ENCODE measurements at places on chromosomes 13 and 19.

DNA sequence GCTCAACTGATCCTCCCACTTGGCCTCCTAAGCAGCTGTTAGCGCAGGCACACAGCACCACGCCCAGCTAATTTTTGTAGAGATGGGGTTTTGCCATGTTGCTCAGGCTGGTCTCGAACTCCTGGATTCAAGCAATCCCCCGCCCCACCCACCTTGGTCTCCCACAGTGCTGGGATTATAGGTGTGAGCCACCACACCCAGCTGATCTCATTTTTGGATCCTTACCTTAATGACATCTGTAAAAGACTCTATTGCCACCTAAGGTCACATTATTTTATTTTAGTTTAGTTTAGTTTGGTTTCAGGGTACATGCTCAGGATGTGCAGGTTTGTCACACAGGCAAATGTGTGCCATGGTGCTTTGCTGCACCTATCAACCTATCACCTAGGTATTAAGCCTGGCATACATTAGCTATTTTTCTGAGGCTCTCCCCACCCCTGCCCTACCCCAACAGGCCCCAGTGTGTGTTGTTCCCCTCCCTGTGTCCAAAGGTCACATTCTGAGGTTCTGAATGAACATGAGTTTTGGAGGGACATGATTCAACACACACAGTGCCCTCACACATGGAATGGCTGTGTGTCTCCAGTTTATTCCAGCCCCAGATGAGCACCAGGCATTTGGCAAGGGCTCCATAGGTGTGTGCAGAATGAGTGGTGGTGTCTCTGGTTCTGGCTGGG lies 1.3 kb downstream of the OR10H5 start:
- H3K4me3 ChIP-seq, result no peak overlapping the region
- DNase-seq, result no peak
- H3K27ac ChIP-seq, result no peak overlapping the region
- peaks cover 5% of the 10 kb centered on the region for H3K27me3 ChIP-seq
- H3K36me3 ChIP-seq, result no peaks in the 10 kb centered on the region

- no peak overlapping the region for H3K27ac ChIP-seq
- H3K36me3 ChIP-seq, result peaks cover 12% of the 10 kb centered on the region
- no peaks in the 10 kb centered on the region for H3K27me3 ChIP-seq
- H3K4me1 ChIP-seq, result peaks cover 34% of the 10 kb centered on the region
- H3K4me3 ChIP-seq, result no peak overlapping the region
- DNase-seq, result peak; percentile 61
Measured at GRCh38 chr19:56105090-56105701, 15.9 kb downstream of the ZNF787 start.

GRCh38 chr13:41224113-41225110 lies 30.0 kb upstream of the KBTBD7 start:
- no peak overlapping the region for H3K4me3 ChIP-seq
- no peaks in the 10 kb centered on the region for H3K27me3 ChIP-seq
- no peaks in the 10 kb centered on the region for H3K4me1 ChIP-seq
- peaks cover 26% of the 10 kb centered on the region for H3K36me3 ChIP-seq
- no peak overlapping the region for H3K27ac ChIP-seq
- DNase-seq, result no peak

DNA sequence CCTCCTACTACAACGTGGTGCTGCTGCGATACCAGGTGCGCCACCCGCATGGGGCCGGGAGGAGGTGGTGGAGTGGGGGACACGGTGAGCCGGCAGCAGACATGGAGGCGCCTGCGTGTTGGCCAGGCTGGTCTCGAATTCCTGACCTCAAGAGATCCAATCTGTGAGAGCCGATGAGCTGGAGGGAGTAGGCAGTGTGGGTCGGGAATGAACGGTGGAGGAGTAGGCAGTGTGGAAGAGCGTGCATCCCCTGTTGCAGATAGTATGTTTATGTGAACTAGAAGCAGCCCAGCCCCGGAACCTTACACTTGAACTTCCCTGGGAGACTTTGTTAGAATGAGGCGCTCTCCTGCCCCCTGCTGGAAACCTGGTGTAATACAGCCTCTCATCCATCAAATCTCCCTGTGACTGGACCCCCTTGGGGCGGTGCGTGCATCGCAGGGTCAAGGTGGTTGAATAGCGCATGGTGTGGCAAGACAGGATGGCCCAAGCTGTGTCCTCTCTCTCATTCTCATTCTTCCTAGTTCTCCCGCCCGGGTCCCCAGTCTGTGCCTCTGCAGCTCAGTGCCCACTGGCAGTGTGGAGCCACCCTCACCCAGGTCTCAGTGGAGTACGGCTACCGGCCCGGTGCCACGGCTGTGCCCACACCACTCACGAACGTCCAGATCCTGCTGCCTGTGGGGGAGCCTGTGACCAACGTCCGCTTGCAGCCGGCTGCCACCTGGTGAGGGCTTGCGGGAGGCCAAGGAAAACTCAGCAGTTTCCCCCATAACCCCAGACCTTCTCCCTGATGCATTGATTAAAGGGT lies 10.5 kb upstream of the B3GNT3 start:
- peaks cover 39% of the 10 kb centered on the region for H3K36me3 ChIP-seq
- H3K4me1 ChIP-seq, result peaks cover 14% of the 10 kb centered on the region
- no peak overlapping the region for H3K4me3 ChIP-seq
- peak overlapping the region; percentile 77 for H3K27ac ChIP-seq
- no peaks in the 10 kb centered on the region for H3K27me3 ChIP-seq

- H3K27me3 ChIP-seq, result peaks cover 43% of the 10 kb centered on the region
- no peak for DNase-seq
- no peak overlapping the region for H3K27ac ChIP-seq
- peaks cover 3% of the 10 kb centered on the region for H3K4me1 ChIP-seq
Measured at GRCh38 chr19:35986664-35987570, 8.1 kb upstream of the SDHAF1 start.

GRCh38 chr13:67369895-67370660 lies 139.9 kb upstream of the PCDH9 start:
- DNase-seq, result no peak
- no peak overlapping the region for H3K4me3 ChIP-seq
- no peaks in the 10 kb centered on the region for H3K4me1 ChIP-seq

DNA sequence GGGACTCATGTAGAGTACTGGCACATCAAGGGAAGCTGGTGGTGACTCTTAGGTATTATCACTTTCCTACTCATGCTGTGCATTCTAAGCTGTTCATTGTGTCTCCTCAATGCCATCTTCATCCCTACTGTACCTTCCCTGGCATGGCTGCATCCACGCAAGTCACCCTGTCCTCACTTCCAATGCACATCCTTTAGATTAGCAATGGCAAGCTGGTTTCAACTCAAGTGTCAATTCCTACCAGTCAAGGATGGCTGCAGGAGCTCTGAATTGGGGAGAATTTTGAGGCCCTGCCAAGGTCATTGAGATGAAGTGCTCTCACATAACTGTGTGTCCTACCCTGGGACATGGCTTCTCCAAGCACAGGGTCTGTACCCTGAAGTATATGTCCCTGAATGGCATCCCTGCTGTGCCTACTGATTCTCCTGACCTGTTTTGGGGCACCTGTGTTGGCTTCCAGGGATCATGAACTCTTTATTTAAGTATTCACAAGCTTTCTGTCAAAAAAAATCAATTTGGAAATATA lies 24.6 kb downstream of the COL4A1 start:
- no peaks in the 10 kb centered on the region for H3K36me3 ChIP-seq
- DNase-seq, result no peak
- H3K4me3 ChIP-seq, result no peak overlapping the region
- H3K27me3 ChIP-seq, result peaks cover 5% of the 10 kb centered on the region
- no peak overlapping the region for H3K27ac ChIP-seq

- H3K4me1 ChIP-seq, result no peaks in the 10 kb centered on the region
- no peaks in the 10 kb centered on the region for H3K36me3 ChIP-seq
Measured at GRCh38 chr13:67033170-67033569, 197.0 kb downstream of the PCDH9 start.

GRCh38 chr13:77176350-77176749 lies 149.4 kb upstream of the FBXL3 start:
- H3K4me1 ChIP-seq, result no peaks in the 10 kb centered on the region
- peaks cover 50% of the 10 kb centered on the region for H3K36me3 ChIP-seq
- DNase-seq, result no peak
- no peak overlapping the region for H3K4me3 ChIP-seq
- no peaks in the 10 kb centered on the region for H3K27me3 ChIP-seq

- H3K27ac ChIP-seq, result no peak overlapping the region
- H3K4me3 ChIP-seq, result no peak overlapping the region
- H3K36me3 ChIP-seq, result no peaks in the 10 kb centered on the region
- peaks cover 5% of the 10 kb centered on the region for H3K4me1 ChIP-seq
- H3K27me3 ChIP-seq, result peaks cover 34% of the 10 kb centered on the region
Measured at GRCh38 chr19:45798995-45799517, 6.4 kb upstream of the DMWD start.

DNA sequence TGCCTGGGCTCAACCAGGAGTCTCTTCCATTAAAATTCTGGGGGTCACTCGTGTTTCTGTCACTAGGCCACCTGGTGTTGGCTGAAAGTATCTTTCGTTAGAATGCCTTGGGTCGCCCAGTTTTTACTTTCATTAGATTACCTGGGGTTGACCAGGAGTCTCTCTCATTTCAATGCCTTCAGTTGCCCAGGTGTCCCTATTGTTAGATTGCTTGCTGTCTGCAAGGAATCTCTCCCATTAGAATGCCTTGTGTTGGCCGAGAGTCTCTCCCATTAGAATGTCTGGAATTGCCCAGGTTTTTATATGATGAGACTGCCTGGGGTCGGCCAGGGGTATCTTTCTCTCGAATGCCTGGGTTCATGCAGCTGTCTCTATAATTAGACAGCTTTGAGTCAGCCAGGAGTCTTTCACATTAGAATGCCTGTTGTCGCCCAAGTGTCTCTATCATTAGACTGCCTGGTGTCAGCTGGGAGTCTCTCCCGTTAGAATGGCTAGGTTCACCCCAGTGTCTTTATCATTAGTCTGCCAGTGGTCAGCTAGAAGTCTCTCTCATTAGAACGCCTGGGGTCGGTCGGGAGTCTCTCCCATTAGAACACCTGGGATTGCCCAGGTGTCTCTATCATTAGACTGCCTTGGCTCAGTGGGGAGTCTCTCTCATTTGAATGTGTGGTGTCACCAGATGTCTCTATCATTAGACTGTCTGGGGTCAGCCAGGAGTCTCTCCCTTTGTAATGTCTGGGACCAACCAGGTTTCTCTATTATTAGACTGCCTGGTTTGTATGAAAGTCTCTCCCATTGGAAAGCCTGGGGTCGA lies 1446.8 kb downstream of the UQCRFS1 start:
- H3K4me1 ChIP-seq, result no peaks in the 10 kb centered on the region
- H3K27ac ChIP-seq, result no peak overlapping the region
- no peaks in the 10 kb centered on the region for H3K27me3 ChIP-seq
- DNase-seq, result peak; percentile 1
- H3K36me3 ChIP-seq, result peaks cover 5% of the 10 kb centered on the region
- no peak overlapping the region for H3K4me3 ChIP-seq

DNA sequence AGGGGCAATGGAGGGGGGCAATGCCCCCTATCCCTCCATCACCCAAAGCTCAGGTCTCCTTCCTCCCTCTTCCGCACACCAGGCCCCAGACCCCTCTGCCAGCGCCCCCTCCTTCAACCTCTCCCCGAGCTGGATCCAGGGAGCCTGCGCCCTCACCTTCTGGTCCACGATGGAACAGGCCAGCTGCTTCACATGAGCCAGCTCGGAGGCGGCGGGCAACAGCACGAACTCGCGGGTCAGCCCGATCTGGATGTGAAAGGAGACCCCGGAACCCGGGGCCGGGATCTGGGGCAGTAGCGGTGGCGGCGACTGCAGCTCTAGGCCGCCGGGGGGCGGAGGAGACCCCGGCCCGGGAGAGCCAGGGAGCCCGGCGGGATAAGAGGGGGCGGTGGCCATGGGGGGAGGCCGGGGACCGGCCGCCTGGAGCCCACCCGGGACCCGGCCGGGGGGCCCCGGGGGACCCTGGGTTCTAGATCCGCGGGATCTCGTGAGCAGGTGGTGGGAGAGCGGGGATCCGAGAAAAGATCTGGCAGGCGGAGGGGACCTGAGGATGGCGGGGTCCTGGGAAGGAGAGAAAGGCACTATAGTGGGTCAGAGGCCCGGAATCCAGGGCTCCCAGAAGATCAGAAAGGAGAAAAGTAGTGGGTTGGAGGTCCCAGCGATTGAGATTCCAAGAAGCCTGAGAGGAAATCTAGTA lies 791 bp downstream of the PRKD2 start:
- peaks cover 59% of the 10 kb centered on the region for H3K36me3 ChIP-seq
- H3K27ac ChIP-seq, result peak overlapping the region; percentile 98
- peaks cover 45% of the 10 kb centered on the region for H3K4me1 ChIP-seq
- H3K27me3 ChIP-seq, result no peaks in the 10 kb centered on the region

DNA sequence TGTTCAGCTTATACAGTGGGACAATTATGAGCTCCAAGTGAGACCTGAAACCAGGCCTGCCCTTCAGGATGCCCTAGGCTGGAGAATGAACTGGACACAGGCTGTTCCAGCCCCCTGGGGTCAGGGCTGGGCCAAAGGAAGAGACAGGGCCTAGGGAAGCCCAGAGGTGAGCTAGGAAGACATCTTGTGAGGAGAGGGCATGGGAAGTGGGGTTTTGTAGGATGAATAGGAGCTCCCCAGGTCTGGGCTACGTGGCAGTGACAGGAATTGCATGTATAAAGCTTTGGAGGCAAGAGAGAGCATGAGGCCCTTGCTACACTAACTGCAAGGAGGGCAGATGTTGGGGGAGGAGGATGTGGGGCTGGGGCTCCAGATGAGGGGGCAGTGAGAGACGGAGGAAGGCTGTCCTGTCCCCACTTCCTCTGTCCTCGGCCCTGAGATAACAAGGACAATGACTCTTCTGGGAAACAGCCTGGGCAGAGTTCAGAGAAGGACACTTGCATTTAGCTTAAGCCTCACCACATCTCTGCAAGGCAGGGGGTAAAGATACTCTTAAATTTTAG lies 1.5 kb upstream of the TBXA2R start:
- peaks cover 19% of the 10 kb centered on the region for H3K4me1 ChIP-seq
- H3K36me3 ChIP-seq, result peaks cover 8% of the 10 kb centered on the region

GRCh38 chr19:39171479-39172465 lies 25.0 kb upstream of the NCCRP1 start:
- no peaks in the 10 kb centered on the region for H3K27me3 ChIP-seq
- DNase-seq, result no peak
- no peak overlapping the region for H3K4me3 ChIP-seq
- H3K36me3 ChIP-seq, result no peaks in the 10 kb centered on the region
- H3K27ac ChIP-seq, result no peak overlapping the region

DNA sequence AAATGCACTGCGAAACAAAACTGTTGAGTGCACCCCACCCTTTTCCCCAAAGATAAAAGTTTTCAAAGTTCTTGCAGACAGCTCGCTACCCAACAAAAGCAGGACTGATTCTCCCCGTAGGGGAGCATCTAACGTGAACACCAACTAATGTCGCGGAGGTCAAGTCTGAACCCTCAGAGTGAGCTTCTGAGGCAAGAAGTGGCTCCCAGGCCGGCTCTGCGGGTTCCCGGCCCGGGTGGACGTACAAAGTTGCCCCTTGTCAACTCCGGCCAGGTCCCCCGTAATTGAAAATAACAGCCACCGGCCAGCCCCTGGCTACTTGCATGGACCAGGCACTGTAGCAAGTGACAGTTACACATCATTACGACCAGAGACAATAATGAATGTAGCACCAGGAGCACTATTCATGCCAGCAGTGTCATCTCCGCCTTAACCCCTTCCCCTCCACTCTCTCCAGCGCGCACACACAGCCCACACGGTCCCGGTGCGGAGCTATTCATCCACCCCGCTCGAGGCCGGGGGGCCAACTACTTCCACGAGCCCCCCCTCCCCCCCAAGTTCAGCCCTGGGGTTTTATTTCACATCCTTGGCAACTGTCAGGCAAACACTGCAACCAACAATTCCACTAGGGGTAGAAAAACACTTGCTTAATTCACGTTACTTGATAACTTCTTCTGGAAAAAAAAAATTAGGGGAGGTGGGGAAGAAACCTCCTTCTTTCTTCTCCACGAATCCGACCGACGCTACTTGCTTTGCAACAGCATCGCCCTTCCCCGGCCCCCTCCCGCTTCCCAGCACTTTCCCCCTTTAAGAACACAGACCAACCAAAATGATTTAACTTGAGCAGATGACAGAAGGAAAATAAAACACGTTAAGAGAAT lies 1.2 kb downstream of the KLF12 start:
- H3K27me3 ChIP-seq, result no peaks in the 10 kb centered on the region
- peaks cover 40% of the 10 kb centered on the region for H3K4me1 ChIP-seq
- H3K4me3 ChIP-seq, result no peak overlapping the region
- H3K27ac ChIP-seq, result peak overlapping the region; percentile 100
- peak; percentile 54 for DNase-seq
- H3K36me3 ChIP-seq, result peaks cover 4% of the 10 kb centered on the region

Measured in activated CD8-positive, alpha-beta T cell treated with anti-CD3 and anti-CD28 coated beads, Interleukin-2, amount 10 ng/mL, durations not matched to agents 7 days and 5 days (primary cell).